ENCODE measurements at places on chromosomes 5 and 9.

DNA sequence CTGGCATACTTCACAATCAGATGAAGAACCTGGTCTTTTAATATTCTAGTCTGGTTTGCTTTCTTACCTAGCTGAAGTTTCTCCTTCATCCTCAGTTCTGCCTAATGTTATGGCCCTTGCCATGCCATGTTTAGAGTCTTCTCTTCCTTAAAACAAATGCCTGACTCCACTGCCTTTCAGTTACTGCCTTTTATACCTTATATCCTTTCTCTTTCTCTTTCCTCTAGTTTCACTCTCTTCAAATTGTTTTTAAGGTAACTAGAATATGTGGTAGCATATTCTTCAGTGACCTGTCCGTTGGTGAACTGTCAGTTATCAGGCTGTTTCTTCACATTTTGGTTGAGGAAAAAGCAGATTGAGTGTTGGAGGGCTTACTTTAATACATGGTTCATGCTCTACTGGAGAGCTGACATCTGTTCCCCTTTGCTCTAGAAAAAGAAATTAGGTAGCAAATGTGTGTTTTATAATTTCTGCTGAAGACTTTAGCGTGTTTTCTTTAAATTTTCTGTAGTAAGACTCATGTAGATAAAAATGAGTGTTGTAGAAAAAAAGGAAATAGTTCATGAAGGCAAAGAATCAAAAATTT is 103.8 kb downstream of the DMXL1 start:
- DNase-seq: no peak

DNA sequence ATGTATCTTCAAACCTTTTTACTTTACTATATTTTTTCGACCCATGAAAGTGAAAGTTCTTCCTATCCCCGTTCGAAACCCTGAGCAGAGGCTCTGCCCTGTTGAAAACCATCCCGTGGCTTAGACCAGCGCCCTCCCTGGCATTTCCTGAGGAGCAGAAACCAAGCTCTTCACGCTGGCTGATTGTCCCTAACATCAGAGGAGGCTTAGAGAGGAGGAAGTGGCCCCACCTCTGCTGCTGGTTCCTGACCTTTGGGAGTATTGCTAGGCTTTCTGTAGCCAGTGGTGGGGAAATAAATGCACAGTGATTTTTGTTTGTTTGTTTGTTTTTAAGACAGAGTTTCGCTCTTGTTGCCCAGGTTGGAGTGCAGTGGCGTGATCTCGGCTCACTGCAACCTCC is 4.2 kb upstream of the PTGES start:
- DNase-seq: no peak

DNA sequence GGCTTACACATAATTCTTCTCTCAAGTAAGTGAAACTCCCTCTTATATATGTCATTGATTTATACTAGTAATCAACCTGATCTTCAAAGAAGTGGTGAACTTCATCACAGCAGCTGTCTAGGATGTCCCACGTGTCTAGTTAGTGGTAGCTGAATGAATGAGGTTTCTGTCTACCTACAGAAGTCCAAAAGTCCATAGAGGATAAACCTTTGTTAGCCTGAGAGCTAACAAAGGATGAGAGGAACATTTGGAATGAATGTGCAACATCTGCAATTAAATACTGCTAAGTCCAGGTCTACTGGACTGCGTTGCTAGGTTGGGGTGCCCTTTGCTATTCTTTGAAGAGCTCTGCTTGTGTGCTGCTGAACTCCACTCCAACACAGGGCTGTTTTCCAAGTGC is 213.8 kb upstream of the DAP start:
- no peak for DNase-seq

- no peak for DNase-seq
Measured at GRCh38 chr5:30650311-30650710, 543.2 kb upstream of the CDH6 start.

GRCh38 chr5:25694801-25695200 is 1050.0 kb upstream of the CDH10 start:
- no peak for DNase-seq

DNA sequence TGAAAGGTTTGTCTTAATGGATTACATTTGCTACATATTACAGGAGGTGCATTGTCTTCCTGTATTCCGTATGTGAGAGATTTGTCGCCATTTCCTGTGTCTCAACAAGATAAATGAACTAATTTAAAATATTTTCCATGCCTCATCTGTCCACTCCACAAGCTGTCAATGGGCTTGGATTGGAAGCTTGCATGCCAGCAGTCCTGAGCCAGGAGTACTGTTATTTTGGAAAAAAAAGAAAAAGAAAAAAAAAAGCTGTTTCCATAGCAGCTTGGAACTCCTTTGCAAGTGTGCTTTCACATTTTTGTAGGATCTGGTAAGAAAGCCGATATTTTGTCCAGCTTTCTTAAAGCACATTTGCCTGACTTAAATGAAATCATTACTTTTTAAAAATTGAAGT is 330.8 kb downstream of the KDM4C start:
- no peak for DNase-seq

- DNase-seq: no peak
Measured at GRCh38 chr9:123894822-123895221, 35.1 kb downstream of the DENND1A start.

- DNase-seq: no peak
Measured at GRCh38 chr5:95445995-95446394, 54.8 kb downstream of the FAM81B start.

Measured in NCI-H2107 (cell line).